ENCODE measurements at places on chromosomes 7 and 10.

- DNase-seq, result no peak
Measured at GRCh38 chr10:47183704-47184041, 116.3 kb upstream of the GDF10 start.

DNA sequence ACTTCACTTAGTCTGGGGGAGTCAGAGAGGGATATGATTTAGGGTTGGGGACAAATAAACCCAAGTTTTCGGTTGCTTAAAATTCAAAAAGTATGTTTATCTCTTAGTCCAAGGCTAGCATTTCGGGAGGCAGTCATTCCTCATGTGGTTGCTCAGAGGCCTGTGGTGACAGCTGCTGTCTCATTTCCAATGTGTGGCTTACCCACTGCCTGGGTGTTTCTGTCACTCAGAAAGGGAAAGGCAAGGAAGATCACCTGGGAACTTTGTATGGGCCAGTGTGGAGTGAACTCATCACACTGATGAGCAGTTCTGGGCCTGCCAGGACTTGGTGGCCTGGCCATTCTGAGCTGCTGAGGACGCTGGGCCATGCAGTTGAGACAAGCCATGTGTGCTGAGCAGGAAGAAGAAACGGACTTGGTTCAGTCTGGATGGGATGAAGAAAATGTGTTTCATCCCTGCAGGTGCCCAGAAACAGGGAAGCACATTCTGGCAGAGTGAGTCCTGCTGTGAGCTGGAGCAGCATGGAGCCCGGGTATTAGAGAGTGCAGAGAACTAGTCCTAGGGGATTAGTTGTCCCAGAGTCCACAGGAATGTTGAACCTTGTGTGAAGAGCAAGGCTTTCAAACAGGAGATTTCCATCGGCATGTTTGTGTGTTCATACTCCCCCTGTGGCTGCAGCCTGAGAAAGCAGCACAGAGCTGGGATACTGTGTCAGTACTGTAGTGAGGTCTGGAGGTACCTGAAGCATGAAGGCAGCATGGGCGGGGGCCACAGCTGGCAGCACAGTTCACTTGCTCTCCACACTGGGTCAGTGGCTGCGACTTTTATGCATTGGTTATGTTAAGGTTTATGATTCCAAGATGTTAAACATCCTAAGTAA lies 211.1 kb upstream of the IGFBP3 start:
- DNase-seq, result no peak

DNA sequence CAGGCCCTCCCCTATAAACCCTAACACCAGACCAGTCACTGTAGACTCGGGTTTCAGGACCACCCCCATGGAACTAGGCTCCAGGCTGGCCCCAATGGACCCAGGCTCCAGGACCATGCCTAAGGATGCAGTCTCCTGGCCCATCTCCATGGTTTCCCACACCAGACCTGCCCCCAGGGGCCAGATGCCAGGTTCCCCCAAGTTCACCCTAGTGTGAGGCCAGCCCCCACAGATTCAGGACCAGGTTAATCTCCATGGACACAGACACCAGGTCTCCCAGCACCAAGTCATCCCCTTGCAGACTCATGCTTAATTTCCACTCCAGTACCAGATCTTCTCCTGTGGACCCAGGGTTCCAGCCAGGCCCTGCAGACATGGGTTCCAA lies 103.8 kb upstream of the LANCL2 start:
- no peak for DNase-seq

DNA sequence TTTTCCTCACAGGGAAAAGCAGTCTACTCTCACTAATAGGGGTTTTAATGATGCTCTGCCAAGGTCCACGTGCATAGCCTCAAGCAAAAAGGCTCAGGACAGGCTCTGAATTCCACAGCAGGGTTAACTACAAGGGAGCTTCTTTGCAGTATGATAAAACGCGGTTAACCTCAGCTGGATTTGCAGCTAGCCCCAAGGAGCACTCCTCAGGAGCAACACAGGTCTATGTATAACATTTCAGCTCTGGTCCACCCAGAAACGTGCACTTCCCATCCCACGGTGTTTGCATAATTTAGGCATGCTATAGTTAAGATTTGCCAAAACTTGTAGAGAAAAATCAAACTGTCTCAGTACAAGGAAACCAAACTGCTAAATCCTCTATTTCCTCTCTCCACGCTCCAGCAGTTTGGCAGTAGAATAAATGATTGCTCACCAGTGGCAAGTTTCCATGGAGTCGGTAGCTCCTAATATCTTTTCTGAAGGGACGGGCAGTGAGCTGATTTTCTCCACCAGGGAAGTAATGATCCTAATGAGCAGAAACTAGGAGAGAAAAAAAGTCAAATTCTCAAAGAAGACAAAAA lies 13.1 kb upstream of the ASB4 start:
- DNase-seq, result no peak

GRCh38 chr7:54485044-54485443 lies 57.1 kb upstream of the VSTM2A start:
- DNase-seq, result no peak

DNA sequence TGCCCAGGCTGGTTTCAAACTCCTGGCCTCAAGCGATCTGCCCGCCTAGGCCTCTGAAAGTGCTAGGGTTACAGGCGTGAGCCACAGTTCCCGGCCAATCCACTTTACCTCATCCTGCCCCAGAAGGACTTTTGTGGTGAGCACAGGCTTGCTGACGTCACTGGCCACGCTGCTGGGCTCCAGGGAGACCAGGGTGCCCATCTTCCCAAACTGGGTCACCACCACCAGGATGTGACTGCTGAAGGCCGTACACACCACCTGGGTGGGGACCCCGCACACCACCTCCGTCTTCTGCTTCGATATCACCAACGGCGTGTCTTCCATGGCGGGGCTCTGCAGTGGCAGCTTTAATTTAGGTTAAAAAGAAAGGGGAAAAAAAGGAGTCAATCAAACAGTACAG lies 816 bp downstream of the PSMG3 start:
- no peak for DNase-seq

- no peak for DNase-seq
Measured at GRCh38 chr7:43960933-43961332, 34.7 kb downstream of the UBE2D4 start.

DNA sequence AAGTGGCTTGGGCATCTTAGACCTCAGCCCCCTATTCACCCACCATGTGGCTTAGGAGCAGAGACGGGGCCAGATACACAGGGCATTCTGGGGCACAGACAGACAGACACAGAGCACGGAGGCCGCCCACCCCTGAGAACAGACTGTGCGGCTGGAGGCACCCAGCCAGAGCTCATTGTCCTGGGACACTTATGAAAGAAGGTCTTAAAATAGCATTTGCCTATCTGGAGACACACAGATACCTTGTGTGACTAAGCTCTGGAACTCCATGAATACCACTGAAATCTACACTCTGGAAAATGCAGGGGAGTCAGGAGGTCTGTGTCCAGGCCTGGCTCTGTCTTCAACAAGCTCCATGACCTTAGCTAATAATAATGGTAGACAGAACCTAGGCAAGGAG lies 41.4 kb upstream of the ADO start:
- DNase-seq, result no peak

GRCh38 chr7:67854221-67855178 lies 857.9 kb downstream of the TYW1 start:
- DNase-seq, result no peak

DNA sequence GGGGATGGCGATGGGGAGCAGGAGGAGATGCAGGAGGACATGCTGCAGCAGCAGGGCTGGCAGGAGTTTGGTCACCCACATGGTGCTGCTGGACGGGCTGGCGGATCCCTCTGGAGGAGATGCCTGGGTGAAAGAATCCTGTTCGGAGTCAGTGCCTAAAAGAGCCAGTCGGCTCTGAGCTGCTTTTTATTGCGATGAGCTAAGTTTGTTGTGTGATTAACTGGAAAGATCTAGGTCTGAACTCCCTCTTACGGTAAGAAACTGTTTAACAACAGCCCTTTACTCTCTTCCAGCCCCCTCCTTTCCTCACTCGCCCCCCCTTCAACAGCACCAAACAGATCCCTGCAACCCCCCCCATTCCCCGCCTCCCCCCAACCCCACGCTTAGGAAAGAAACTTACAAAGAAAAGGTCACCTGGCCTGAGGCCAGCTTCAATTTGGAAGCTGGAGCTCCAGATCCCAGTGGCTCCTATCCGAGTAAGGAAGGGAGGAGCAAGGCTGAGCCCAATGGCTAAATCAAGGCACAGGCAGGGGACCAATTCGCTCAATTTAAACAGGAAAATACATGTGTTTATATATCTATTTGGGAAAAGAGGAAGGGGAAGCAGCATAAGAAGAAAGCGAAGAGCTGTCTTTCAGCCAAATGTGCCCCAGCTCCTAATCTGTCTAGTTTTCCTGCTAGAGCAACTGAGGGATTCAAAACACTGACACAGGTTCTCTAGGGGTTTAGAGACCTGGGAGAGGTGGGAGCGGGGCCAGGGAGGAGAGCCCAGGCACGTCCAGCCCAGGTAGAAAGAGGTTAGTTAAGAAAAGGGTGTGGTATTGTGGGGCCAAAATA lies at the start of gene HGF:
Gene HGF, minus strand, starts transcription at position 157 of the 837 bp plus-strand sequence. Its CDS starts 76 bp downstream, at position 81.
- no peak for DNase-seq
